Retinal pigment epithelial cell (primary cell): ENCODE measurements at places on chromosomes 5 and 9.

GRCh38 chr9:2018764-2019558, 3.8 kb downstream of the SMARCA2 start:
- DNase-seq, result no peak

DNA sequence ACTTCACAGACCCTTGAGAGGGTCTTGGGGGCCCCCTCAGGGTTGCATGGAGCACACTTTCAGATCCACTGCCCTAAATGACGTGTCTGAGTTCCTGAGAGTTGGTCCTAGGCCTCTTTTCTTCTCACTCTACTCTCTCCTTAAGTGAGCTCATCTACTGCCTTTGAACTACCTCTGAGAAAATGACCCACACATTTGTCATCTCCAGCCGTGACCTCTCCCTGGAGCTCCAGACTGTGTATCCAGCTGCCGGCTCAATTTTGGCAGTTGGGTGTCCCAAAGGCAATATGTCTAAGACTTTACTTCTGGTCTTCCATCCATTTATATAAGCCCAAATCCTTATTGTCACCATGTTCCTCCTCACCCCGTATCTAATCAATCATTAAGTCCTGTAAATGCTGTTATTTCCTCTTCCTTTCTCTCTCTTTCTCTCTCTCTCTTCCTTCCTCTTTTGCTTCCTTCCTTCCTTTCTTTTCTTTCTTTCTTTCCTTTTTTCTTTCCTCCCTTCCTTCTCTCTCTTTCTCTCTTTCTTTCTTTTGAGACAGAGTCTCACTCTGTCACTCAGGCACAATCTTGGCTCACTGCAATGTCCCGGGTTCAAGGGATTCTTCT, 51.2 kb upstream of the HSPA9 start:
- DNase-seq, result no peak

DNA sequence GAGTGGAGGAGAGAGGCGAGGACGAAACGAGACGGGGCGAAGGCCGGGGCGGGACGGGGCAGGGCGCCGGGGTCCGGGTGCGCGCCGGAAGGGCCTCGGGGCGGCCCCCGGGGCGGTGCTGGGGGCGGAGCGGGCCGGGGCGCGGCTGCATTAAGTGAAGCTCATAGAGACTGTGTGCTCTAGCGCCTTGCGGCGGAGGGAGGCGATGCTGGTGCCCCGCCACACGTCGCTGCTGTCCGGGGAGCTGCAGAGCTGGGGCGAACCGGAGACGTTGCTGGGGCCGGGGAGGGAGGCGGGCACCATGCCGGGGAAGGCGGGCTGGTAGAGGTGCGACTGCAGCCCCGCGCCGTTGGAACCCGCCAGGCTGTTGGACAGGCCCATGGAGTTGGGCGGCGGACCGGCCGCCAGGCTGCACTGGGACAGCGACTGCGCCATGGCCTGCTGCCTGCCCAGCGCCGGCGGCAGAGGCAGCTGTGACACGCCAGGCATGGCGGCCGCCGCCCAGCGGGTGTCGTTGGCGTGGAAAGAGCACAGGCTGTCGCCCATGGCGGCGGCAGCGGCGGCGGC, 8.3 kb downstream of the OTP start:
- DNase-seq, result no peak

- no peak for DNase-seq
These were observed 21.1 kb downstream of the IRF1 start for GRCh38 chr5:132469380-132470009.

- DNase-seq, result no peak
These were observed 128.7 kb downstream of the ATG10 start for GRCh38 chr5:82100303-82101077.

- no peak for DNase-seq
These were observed 156.8 kb downstream of the PAX5 start for GRCh38 chr9:36877239-36877638.

- no peak for DNase-seq
These were observed 1164.5 kb downstream of the CDH12 start for GRCh38 chr5:21688655-21689054.

GRCh38 chr5:93660677-93661076, 77.7 kb downstream of the NR2F1 start:
- DNase-seq, result no peak

GRCh38 chr5:30099634-30100033, 1093.9 kb upstream of the CDH6 start:
- no peak for DNase-seq

DNA sequence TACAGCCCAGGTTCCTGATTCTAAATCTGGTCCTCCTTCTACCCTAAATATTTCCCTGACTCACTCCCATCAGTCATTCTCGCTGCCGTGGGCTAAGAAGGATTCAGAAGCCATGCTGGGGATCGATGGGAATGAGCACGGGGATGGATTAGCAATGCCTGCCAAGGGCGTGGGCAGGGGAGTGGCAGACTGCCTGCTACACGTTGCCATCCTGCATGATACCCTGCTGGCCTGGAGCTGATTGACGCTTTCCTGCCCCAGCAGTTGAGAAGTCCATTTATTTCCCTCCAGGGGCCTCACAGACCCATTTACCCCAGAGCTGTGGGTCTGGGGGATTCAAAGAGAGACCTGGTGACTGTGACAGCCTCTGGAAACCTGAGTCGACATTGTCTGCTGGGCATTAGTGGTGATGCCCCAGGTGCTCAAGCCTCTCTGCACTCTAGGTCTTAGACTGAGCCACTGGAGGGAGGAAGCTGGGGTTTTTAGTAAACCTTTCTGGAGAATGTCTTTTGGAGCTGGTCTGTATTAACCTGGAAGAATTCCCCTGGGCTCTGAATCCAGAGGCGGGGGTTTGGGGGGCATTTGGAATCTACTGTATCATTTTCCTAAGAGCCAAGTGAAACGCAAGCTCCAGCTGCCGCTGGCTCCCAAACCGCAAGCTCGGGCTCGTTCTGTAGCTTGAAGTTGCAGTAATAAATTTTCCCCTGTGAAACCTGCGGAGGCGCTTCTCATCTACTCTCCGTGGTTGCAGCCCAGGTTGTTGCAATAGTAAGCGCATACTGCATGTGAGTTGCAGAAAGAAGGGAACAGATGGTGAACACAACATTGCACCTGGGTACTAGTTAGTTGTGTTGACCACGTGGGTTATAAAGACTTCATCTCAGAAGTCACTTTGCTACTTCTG, 76.3 kb upstream of the RAPGEF1 start:
- no peak for DNase-seq
